IPS DF 6.9 (cell line): ENCODE measurements at places on chromosomes 3 and 15.

- no peak for DNase-seq
Observed at GRCh38 chr3:98763076-98763475, at the start of gene ST3GAL6. ST3GAL6 (plus strand) TSS chr3:98763340; CDS start chr3:98768441, 5,101 bp downstream.

GRCh38 chr3:186170516-186170915 is 61.6 kb upstream of the ETV5 start:
- no peak for DNase-seq

DNA sequence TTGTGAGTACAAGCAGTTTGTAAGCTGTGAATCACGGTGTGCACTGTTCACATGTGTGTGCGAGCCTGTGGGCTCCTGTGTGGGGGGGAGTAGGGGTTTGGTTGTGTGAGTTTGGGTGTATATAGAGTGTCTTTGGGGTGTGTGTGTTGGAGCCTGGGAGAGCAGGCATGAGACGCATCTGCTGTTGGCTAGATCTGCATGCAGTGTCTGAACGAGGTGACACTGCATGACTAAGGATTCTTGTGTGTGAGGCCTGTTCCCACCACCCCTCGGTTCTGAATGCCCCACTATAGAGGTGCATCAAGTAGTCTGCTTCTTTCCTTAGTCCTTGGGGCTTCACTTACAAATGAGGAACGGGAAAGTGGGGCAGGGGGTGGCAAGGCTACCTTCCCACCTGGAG is 68.4 kb downstream of the MAGEF1 start:
- no peak for DNase-seq

DNA sequence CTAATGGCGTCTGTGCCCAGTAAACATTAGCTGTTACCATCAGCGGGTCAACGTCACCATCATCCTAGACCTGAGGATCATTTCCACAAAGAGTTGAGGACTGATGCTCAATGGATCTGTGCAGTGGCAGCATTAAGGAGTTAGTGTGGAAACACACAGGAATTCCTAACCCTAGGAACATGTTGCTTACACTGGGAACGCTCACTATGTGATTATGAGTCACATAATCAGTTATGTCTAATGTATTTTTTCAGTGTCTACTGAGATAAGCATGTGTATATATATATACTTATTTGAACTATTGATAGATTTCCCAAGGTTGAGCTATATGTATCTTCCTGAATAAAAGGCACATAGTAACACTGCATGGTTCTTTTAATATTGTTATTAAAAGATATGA is 19.0 kb downstream of the ARNT2 start:
- no peak for DNase-seq

DNA sequence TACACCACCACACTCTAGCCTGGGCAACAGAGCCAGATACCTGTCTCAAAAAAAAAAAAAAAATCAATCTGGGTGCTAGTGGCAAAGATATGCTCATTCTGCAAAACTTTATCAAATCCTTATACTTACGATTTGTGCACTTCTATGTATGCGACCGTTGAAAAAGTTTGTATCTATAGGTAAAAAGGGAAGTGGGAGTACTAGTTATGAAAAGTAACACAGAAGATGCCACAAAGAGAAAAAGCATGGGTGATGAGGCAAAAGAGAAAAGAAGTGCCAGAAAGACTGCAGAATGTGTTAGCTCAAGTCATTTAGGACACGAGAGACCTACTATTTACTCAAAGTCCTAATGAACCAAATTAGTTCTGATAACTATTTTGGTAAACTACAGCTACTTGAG is 407.8 kb downstream of the SHQ1 start:
- DNase-seq = no peak

DNA sequence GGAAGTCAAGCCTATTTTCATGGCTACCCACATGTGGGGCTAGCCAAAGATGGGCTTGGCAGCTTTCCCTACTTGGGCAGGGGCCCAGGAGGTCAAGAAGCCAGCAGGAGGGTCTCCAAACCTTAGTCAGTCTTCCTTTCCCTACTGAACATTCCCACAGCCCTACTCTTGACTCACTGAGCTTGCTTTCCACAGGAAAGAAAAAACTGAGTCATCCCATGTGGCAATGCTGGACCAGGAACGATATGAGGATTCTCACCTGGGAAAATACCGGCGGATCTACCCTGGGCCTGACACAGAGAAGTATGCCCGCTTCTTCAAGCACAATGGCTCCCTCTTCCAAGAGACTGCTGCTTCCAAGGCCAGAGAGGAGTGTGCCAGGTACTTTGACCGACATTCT is 3.7 kb upstream of the NGRN start:
- no peak for DNase-seq

- no peak for DNase-seq
Observed at GRCh38 chr15:57335719-57336118, 40.6 kb upstream of the CGNL1 start.

DNA sequence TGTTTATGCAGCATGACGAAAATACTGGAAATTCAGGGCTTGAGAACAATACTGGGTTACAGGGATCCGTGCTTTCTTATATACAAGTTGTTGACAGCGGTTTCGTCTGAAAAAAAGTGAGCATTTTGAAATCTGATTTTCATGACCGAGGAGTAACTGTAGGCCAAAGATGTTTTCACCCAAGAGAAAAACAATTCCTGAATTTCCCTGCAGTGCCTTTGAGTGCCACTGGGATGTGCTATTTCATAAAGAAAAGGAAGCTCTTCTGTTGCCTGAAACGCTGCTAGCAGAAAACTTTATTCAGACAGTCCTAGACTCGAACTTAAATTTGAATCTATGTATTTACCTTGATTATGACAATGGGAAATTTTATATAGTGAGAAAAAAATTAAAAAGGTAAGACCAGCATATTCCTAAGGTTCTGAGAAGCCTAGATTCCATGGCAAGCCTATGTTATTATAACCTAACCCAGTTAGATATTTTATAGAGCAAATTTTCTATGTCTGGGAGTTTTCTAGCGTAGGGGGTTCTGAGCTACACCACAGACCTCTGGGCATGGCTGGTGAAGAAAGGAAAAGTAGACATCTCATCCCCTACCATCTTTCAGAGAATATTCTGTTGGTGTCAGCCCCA is 30.2 kb downstream of the KCNAB1 start:
- DNase-seq = no peak

GRCh38 chr3:139934613-139935015 is 371 bp upstream of the CLSTN2 start:
- peak; percentile 63 for DNase-seq

DNA sequence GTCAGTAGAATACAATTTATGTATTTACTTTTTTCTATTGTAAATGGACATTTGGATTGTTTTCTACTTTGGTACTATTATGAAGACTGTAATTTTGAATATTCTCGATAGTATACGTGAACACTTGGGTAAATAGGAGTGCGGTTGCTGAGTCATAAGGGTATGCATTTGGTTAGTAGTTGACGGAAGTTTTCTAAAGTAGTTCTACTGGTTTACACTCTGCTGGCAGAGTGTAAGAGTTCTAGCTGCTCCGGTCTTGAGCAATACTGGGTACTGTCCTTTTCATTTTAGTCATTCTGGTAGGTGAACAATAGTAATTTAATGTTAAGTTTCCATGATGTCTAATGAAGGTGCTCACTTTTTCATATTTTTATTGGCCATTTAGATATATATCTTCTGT is 70.0 kb downstream of the MEF2A start:
- DNase-seq = no peak
